Kidney (tissue), 22 donors: ENCODE measurements at places on chromosomes 5 and 9.

DNA sequence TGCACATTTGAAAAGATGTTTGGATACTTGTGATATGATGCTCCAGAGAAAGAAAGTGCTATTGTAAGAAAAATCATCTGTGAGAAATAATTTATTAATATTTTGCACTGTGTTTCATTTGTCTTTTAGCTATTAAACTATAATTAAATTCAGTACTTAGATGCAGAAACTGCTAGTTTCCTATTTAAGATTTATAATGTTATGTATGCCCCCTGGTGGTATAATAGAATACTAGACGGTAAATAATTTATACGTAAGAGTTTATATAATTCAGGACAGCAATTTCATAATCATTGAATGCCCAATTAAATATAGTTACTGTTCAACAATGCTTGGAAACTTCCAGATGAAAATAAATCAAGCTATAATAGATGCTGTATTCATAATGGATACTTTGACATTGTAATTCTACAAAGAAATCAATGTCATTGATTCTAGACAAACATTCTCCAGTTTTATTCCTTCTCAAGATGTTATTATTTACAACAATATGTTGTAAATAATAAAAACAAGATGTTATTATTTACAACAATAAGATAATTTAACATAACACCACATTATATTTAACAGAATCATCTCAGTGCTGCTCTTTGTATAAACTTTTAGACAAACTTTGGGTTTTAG lies 101.0 kb downstream of the TMEM232 start:
- DNase-seq = no peak

DNA sequence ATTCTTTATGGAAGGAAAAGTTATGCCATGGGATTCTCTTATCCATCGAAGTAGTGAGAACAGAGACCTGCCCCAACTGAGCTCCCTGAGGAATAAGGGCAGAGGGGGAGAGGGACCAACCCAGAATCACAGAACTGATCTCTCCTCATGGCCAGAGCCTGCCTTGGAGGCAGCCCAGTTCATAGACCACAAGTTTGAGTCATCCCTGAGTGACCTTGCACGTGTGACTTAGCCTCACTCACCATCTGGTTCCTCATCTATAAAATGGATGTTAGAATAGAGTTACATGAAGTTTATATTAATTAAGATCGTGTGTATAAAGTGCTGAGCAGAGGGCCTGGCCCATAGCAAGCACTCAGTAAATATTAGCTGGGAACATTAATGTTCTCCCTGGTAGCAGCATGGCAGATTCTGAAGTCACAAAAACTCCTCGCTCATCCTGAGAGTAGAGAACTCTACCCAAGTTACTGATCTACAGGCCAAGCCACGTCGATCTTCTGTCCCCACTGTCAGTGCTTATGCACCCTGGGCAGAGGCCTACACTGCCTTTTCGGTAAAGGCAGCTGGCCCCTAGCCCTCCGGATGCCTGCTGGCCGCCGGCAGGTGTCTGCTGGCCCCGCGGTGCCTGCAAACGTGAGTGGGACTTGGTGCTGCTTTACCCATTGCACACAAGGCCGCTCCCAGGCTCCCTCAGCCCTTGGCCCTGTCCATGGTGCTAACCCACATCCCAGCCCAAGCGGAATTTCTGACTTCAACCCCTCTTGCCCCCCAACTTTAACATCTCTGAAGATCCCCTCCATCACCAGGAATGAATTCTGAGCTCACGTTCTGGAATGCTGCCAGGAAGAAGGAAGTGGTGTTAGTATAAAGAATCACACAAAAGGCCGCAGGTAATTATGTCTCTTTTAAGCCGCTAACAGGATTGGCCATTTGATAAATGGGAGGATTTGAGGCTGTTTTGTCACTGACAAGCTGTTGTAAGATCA lies 61.1 kb upstream of the ARAP3 start:
- DNase-seq = peak; percentile 81

DNA sequence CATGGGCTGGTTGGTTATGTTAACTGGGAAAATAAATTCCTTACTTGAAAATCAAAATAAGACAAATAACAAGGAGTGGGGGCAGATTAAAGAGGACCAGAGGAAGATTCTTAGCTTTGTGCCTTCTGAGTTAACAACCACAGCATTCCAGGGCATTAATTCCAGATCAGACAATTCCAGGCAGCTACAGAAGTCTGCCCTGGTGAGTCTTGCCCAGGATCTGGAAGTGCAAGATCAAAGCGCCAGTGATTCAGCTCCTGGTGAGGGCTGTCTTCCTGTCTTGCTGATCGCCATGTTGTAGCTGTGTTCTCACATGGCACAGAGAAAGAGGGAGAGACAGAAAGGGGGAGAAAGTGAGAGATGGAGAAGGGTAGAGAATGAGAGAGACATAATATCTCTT lies 65.6 kb downstream of the ANXA2R start:
- DNase-seq = no peak

DNA sequence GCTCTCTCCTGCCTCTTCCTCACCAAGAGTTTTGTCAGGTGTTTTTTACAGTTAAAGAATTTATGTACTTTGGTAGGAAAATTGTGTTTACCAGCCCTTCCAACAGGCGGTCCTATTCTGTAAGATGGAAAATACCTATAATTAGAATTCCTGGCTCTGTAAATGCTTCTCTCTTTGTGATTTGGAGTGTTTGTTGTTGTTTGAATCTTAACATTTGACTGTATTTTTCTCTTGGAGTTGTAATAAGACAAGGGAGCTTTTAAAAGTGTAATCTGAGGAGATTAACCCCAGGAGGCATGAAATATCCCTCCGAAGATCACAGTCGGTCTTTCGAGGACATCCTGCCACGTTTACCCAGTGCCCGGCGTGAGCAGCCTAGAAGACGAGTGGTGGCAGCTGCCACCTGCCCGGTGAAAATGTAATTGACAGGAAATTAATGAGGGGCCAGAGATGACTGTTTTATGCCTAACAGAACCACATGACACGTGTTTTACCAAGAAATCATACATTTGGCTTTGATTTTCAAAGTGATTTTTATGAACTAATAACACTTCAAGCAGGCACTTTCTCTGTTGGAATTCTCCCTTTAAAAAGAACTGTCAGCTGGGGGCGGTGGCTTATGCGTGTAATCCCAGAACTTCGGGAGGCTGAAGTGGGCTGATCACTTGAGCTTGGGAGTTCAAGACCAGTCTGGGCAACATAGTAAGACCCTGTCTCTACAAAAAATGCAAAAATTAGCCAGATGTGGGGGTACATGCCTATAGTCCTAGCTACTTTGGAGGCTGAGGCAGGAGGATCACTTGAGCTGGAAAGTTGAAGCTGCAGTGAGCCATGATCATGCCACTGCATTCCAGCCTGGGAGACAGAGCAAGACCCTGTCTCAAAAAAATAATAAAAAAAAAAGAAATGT lies 20.0 kb downstream of the ANKRD33B start:
- peak; percentile 21 for DNase-seq

- DNase-seq = no peak
These were observed 4.1 kb upstream of the SEMA5A start for GRCh38 chr5:9549941-9550340.

GRCh38 chr5:177095088-177095669 lies 8.5 kb downstream of the FGFR4 start:
- DNase-seq = no peak

DNA sequence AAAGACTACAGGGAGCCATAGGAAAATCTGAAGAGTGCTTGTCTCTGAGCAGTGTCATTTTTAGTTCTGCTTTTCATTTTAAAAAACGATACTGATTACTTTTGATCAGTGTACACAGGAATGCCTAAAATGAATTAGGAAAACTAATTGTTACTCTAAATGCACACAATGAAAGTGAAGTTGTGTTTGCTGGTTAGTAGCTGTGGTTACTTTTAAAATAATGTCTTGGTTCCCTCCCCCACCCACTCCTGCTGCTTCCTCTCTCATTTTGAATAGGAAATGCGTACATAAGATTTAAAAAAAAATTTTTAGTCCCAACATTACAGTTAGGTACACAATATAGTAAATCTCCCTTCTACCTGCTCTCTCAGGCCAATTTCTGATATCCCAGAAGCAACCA lies 47.5 kb upstream of the PLPP1 start:
- DNase-seq = no peak

DNA sequence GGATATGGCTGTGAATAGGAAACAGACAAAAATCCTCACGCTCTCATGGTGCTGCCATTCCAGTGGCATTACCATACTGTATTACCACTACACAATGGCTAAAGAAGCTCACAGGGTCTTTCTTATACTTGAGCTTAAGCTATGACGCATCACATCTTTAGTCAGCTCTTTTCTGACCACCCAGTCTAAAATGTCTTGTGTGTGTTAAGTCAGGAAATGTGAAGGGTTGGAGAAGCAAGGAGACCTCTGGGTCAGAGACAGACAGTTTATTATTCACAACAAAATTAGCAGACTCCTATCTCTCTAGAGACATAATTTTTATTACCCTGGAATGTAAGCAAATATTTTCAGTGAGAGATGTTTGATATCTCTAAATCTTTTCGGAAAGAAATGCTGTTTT lies 1583.2 kb upstream of the WWC1 start:
- no peak for DNase-seq

DNA sequence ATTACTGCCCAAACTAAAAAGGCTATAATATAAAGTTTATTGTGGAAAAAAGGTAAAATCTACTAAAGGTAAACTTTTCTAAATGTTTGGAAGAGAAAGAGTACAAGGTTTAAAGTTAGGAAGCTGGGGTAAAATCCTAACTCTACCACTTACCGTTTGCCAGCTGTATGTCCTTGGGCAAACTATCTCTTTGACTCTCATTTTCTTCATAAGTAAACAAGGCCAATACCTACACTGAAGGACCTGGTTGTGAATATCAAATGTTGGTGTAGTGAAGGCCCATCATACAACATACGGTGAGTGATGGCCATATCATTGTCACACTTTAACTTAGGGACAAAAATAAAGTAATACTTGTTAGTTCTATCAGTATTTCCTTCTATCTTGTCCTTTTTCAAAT lies 34.9 kb downstream of the ABHD17B start:
- DNase-seq = no peak

GRCh38 chr5:178068293-178068692 lies 45.0 kb upstream of the N4BP3 start:
- DNase-seq = peak; percentile 33

- no peak for DNase-seq
These were observed 187.7 kb upstream of the POU5F2 start for GRCh38 chr5:93929131-93929530.

- DNase-seq = no peak
These were observed 83.0 kb upstream of the FCN1 start for GRCh38 chr9:135000647-135001245.

GRCh38 chr5:60805463-60805862 lies 38.6 kb downstream of the ELOVL7 start:
- DNase-seq = no peak

DNA sequence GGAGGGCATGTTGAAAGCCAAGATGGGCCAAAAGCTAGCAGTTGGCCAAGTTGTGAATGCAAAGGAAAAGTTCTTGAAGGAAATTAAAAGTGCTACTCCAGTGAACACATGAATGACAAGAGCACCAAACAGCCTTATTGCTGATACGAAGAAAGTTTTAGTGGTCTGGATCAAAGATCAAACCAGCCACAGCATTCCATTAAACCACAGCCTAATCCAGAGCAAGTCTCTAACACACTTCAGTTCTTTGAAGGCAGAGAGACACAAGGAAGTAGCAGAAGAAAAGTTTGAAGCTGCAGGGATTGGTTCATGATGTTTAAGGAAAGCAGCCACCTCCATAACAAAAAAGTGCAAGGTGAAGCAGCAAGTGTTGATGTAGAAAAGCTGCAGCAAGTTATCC lies 71.6 kb downstream of the ERCC6L2 start:
- no peak for DNase-seq

DNA sequence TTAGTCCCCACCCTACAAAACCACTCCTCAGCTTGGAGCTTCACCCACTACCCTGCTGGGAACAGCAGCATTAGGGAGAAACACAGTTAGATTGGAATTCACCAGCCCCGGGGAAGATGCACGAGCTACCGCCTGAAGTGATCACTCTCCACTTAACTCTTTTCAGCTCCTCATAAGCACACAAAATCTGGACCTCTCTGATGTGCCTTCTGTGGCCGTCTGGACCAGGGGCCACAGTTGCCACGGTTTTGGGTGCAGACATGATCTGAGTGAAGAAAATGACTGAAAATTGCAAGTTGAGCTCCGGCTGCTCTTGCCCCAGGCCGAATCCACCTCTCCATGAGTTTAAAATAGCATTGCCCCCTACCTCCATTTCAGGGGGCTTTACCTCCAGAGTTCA lies 95.2 kb downstream of the TENT4A start:
- no peak for DNase-seq

DNA sequence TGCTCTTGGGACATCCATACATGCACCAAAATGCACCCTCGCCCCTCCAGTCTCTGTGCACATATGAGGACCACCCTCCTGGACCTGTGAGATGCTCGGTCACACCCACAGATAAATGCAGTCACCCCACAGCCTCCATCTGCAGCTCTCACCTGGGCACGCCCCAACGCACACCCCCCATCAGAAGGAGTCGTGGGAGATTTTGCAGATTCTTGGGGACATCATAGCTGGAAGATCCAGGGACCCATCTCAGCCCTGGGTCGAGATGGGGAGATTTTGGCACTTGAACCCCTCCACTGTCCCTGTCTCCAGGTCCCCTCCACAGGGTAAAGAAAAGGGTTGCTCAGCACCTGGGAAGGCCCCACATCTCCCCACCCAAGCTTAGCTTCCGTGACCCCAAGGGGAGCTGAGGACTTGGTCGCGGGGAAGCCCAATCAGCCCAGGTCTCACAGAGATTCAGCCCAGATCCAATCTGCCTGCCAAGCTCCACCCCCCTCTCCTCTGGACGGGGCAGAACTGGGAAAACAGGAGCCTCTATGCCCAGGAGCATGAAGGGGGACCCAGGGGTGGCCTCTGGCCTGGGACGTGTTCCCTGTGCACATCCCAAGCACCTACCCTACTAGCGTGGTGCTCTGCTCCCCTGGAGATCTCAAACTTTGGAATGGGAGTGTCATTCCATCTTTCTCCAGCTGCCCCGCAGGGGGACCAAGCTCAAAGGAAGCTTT lies 89.2 kb upstream of the LMX1B start:
- DNase-seq = peak; percentile 55

GRCh38 chr5:179060116-179061008 lies at the start of gene ZNF354C:
TSS of gene ZNF354C (plus strand) at chr5:179060373. CDS start at chr5:179062069, 1,696 bp downstream.
- DNase-seq = peak; percentile 98

GRCh38 chr9:23812673-23813072 lies 13.4 kb downstream of the ELAVL2 start:
- DNase-seq = no peak

DNA sequence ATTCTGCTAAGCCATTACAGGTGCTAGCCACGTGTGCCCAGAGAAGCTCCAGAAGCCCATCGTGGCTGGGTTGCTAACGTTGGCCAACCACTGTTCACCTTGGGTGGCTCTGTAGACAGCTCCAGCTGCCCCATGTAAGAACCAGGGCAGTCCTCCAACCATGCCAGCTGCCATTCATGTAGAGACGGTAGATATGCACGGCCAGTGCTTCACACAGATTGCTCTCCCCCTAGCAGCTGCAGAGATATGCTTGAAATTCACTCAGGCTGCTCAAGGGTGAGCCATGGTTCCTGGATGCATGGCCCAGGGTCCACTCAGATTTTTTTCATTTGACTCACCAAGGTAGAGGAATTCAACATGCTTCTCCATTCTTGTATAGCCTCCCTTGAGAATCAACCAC lies 31.0 kb downstream of the GADD45G start:
- no peak for DNase-seq

GRCh38 chr5:78137290-78137689 lies 157.2 kb downstream of the AP3B1 start:
- no peak for DNase-seq
